Aortic smooth muscle cell (primary cell): ENCODE measurements at places on chromosomes 16 and 17. TPM values are rescaled to one million over a fixed set of nuclear protein-coding genes. Genes with fewer than 3 reads are reported as not detected.

DOC2A gene
- total RNA-seq: 0.26 and 0.31 TPM in 2 replicates

KCNJ2 gene
- 0.25 and 0.53 TPM in 2 replicates for total RNA-seq

YBX2 gene
- not detected in 2 replicates for total RNA-seq

SLC47A2 gene
- total RNA-seq: 0.06 and 0.26 TPM in 2 replicates

AIPL1 gene
- 0.06 and 0.13 TPM in 2 replicates for total RNA-seq

AURKB gene
- total RNA-seq: 9.6 and 18.8 TPM in 2 replicates

NME1 gene
- 121 and 153 TPM in 2 replicates for total RNA-seq

SCIMP gene
- not detected in 2 replicates for total RNA-seq

TP53TG3C gene
- total RNA-seq: not detected in 2 replicates

DNAI2 gene
- not detected in 2 replicates for total RNA-seq

CD300LD gene
- not detected in 2 replicates for total RNA-seq

TOM1L2 gene
- 33.2 and 40.4 TPM in 2 replicates for total RNA-seq

SECTM1 gene
- 4.4 and 5.5 TPM in 2 replicates for total RNA-seq

COG4 gene
- 84.4 and 86.8 TPM in 2 replicates for total RNA-seq

TCF25 gene
- 246 and 298 TPM in 2 replicates for total RNA-seq

ODAD4 gene
- 0.79 and 0.93 TPM in 2 replicates for total RNA-seq

TMEM235 gene
- total RNA-seq: not detected in 2 replicates

CAVIN1 gene
- total RNA-seq: 646 and 690 TPM in 2 replicates

BCL6B gene
- total RNA-seq: 3.4 and 7.3 TPM in 2 replicates

ITGAX gene
- total RNA-seq: 0.12 and 0.26 TPM in 2 replicates

MT1E gene
- 78.0 and 90.1 TPM in 2 replicates for total RNA-seq

DNAAF1 gene
- total RNA-seq: under 0.01 and 0.06 TPM in 2 replicates

KRT25 gene
- total RNA-seq: not detected in 2 replicates

CLEC19A gene
- total RNA-seq: not detected in 2 replicates

PRSS33 gene
- not detected in 2 replicates for total RNA-seq

USH1G gene
- not detected in 2 replicates for total RNA-seq

AGRP gene
- not detected in 2 replicates for total RNA-seq

DPEP3 gene
- not detected in 2 replicates for total RNA-seq

FN3KRP gene
- 17.0 and 27.2 TPM in 2 replicates for total RNA-seq

RPGRIP1L gene
- total RNA-seq: 10.8 TPM in 2 replicates

GABARAP gene
- total RNA-seq: 172 and 209 TPM in 2 replicates

CD300E gene
- not detected in 2 replicates for total RNA-seq

TMEM186 gene
- 3.8 and 5.0 TPM in 2 replicates for total RNA-seq

YPEL3 gene
- total RNA-seq: 8.5 and 14.8 TPM in 2 replicates

ARL5C gene
- under 0.01 and 0.06 TPM in 2 replicates for total RNA-seq

CORO1A gene
- 0.56 and 0.79 TPM in 2 replicates for total RNA-seq

CMTM2 gene
- total RNA-seq: not detected in 2 replicates

TBC1D28 gene
- not detected in 2 replicates for total RNA-seq

KRT28 gene
- total RNA-seq: not detected in 2 replicates

DGKE gene
- total RNA-seq: 4.0 and 5.0 TPM in 2 replicates

ZG16 gene
- total RNA-seq: not detected in 2 replicates

MMP2 gene
- total RNA-seq: 389 and 576 TPM in 2 replicates

PTGES3L gene
- total RNA-seq: not detected in 2 replicates

GP1BA gene
- total RNA-seq: not detected in 2 replicates

SAMD14 gene
- 0.53 and 1.3 TPM in 2 replicates for total RNA-seq

ABCA9 gene
- 59.7 and 76.4 TPM in 2 replicates for total RNA-seq
